ENCODE measurements at places on chromosomes 5 and 9. TPM values are rescaled to one million over a fixed set of nuclear protein-coding genes. Genes with fewer than 3 reads are reported as not detected.

- DNase-seq: no peak
These were observed 22.3 kb upstream of the ARL15 start for GRCh38 chr5:54332720-54333119.

DNA sequence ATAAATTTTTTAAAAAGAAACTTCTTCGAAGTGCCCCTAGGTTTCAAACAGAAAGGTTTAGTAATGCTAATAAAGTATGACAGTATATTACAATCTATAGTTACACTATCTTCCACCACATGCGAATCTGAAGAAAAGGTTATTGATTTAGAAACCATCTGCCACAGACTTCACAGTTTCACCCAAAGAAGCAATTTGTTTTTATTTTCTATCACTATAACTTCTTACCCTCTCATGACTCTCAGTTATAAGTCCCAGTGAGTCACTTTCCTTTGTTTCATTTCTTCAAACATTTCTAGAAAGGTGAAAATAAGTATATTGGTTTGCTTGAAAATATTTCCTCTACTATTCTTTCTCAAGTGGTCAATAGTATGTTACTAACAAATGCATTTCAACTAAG is 93.6 kb downstream of the MCTP1 start:
- DNase-seq: no peak

GRCh38 chr5:36894954-36895353 is 18.4 kb downstream of the NIPBL start:
- no peak for DNase-seq

GRCh38 chr9:121282277-121283079 is 14.5 kb downstream of the GSN start:
- no peak for DNase-seq

- peak; percentile 4 for DNase-seq
These were observed 122.6 kb downstream of the APBA1 start for GRCh38 chr9:69549310-69550202.

- no peak for DNase-seq
These were observed 923.8 kb upstream of the CDH9 start for GRCh38 chr5:27962198-27962597.

- DNase-seq: no peak
These were observed 1269.4 kb upstream of the CDH6 start for GRCh38 chr5:29924107-29924506.

- DNase-seq: no peak
These were observed 26.7 kb downstream of the CYFIP2 start for GRCh38 chr5:157292599-157292998.

GRCh38 chr9:73683862-73684591 is 532.4 kb downstream of the ANXA1 start:
- DNase-seq: peak; percentile 15

GRCh38 chr5:121038438-121038837 is 574.3 kb downstream of the PRR16 start:
- DNase-seq: no peak

GRCh38 chr5:460273-460625 is 17.3 kb downstream of the EXOC3 start:
- no peak for DNase-seq

C9orf50 gene
- total RNA-seq: not detected

SELENOP gene
- total RNA-seq: 1.6 TPM

SPINK4 gene
- not detected for total RNA-seq

ZNF366 gene
- total RNA-seq: not detected

HAPLN1 gene
- 0.13 TPM for total RNA-seq

CDH6 gene
- 0.36 TPM for total RNA-seq

Data from Panc1 (cell line).